T1000 (cell line): ENCODE measurements at places on chromosomes 1 and 21.

DNA sequence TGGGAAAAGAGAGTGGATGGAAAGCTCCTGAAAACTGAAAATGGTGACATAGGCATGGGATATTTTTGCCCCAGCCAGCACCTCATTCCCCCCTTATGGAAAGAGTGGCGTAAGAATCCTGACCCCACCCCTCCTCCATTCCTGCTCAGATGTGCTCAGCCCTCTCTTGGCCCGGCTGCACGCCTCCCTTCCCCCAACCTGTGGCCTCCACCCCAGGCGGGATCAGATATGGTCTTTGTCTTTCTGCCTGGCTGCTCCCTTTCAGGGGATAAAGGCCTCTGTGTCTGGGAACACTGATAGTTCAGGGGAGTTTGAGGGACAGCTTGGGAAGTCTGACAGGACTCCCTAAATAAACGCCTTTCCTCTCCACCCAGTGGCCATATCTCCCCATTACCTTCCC lies 49.8 kb downstream of the KIRREL1 start:
- no peak for DNase-seq

DNA sequence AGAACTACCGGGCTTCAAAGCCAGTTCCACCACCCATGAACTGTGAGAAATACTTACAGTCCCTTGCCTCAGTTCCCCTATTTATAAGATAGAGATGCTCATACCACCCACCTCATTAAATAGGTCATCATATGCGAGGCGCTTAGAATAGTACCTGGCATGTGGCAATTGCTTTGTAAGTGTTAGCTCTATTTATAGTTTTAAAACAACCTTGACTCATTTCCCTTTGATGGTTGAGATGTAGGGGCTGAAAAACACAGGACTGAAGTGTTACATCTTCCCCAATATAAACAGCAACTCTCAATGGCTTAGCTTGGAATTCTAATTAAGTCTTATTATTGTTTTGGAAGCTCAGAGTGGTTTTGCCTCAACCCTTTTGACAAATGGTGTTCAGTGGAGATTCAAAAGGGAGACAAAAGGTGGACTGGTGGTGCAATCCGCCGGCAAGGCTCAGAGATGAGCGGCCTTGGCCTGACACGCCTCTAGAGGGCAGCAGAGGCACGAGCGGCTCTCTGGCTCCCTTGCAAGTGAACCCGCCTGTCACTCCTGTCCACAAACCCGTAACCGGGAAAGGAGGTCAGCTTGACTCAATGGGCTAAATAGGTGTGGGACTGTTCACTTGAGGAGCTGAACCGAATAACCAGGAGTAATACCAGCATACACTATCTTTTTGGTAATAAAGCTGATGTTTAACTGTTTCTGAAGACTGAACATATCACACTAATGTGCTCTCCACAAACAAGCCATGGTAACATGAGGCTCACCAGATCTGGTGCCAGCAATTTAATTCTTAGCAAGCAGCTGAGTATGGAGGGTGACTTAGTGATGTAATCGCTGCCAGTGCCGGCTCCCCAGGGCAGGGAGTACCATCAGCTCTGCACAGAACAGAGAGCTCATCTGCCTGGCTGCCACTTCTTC lies 19.5 kb upstream of the SMYD2 start:
- DNase-seq, result peak; percentile 77

DNA sequence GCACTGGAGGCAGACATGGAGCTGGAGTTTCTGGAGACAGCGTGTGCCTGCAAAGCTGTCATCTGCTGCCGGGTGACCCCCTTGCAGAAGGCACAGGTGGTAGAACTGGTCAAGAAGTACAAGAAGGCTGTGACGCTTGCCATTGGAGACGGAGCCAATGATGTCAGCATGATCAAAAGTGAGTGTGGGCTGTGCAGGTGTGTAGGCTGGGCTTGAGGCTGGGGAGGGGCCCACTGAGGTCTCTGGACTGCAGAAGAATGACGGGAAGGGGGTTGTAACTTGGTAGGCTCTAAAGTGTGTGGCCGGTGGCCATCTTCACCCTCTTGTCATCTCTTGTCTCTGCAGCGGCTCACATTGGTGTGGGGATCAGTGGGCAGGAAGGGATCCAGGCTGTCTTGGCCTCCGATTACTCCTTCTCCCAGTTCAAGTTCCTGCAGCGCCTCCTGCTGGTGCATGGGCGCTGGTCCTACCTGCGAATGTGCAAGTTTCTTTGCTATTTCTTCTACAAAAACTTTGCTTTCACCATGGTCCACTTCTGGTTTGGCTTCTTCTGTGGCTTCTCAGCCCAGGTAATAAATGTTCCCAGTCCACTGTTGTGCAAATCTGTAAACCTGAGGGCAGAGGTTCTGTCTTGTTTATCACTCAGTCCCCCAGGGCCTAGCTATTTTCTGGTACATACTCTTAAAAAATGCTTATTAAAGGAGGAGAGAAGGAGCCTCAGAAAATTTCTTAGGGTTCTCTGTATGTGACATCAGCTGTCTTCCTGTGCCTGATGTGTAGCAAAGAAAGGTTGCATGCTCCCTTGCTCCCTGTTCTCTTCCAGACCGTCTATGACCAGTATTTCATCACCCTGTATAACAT lies 19.9 kb downstream of the ATP8B2 start:
- no peak for DNase-seq

- no peak for DNase-seq
These were observed 548 bp upstream of the SLC25A33 start for GRCh38 chr1:9538669-9539164.
